ENCODE measurements at places on chromosomes 12 and 14. TPM values are rescaled to one million over a fixed set of nuclear protein-coding genes. Genes with fewer than 3 reads are reported as not detected.

The CRADD gene
- total RNA-seq, result 44.2 TPM

- H3K27ac ChIP-seq, result no peak overlapping the region
- H3K36me3 ChIP-seq, result no peaks in the 10 kb centered on the region
- DNase-seq, result no peak
- H3K27me3 ChIP-seq, result peaks cover 8% of the 10 kb centered on the region
- H3K4me3 ChIP-seq, result no peak overlapping the region
These were observed 316.5 kb upstream of the OR4E1 start for GRCh38 chr14:21990116-21990515.

The IFNG-AS1 gene
- total RNA-seq, result not detected

- no peak overlapping the region for H3K4me3 ChIP-seq
- peaks cover 14% of the 10 kb centered on the region for H3K4me1 ChIP-seq
- peak overlapping the region; percentile 36 for H3K27ac ChIP-seq
- no peak for DNase-seq
- no peaks in the 10 kb centered on the region for H3K36me3 ChIP-seq
- no peaks in the 10 kb centered on the region for H3K27me3 ChIP-seq
These were observed 2.6 kb downstream of the LTB4R start for GRCh38 chr14:24313913-24314312.

The COX8C gene
- total RNA-seq, result not detected

DNA sequence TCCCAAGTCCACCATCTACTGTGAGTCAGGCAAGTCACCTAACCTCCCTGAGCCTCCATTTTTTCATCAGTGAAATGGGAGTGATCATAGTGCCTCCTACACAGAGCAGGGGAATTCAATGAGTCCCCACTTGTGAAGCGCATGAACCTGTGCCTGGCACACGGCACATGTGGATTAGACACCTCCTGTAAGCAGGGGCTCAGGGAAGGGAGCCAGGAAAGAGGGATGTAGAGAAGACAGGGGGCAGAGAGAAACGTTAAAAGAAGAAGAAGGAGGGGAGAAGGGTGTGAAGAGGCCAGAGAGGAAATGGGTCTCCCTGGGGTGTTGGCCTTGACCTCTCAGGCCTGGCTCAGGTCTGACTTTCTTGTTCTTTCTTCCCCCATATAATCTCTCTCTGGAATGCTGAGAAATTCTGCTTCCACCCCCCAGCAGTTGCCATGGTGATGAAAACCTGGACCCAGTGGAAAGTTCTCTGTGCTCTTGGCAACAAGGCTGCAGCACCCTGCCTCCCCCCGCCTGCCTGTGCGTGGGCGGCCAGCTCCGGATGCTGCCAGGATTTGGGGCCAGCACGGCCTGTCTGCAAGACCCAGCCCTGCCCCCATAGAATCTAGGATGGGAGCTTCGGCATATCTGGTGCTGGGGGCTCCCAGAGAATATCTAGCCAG, 94.5 kb downstream of the CALM1 start:
- H3K36me3 ChIP-seq, result no peaks in the 10 kb centered on the region
- no peaks in the 10 kb centered on the region for H3K27me3 ChIP-seq
- no peak overlapping the region for H3K4me3 ChIP-seq
- H3K4me1 ChIP-seq, result peaks cover 12% of the 10 kb centered on the region

GRCh38 chr12:55060470-55060869, 40.7 kb downstream of the NEUROD4 start:
- no peaks in the 10 kb centered on the region for H3K36me3 ChIP-seq
- H3K27me3 ChIP-seq, result no peaks in the 10 kb centered on the region
- no peak for DNase-seq
- no peaks in the 10 kb centered on the region for H3K4me1 ChIP-seq
- H3K27ac ChIP-seq, result no peak overlapping the region
- no peak overlapping the region for H3K4me3 ChIP-seq

DNA sequence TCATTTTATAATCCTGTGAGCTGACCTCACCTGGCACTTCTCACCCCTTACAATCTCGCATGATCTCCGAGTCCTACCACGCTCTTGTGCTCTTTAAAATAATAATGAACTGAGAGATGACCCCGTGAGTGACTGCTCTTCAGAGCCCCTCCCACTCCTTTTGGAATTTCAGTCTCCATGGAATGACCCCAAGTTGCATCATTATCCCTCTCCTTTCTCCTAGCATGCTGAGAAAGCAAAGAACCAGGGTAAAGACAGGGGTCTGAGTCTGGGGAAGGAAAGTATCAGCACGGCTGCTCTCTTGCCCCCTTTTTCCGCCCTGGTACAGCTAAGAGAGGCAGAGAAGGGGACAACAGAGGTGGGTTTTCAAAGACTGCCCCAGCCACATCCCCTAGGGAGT, 178.3 kb upstream of the PLEKHA5 start:
- no peaks in the 10 kb centered on the region for H3K4me1 ChIP-seq
- no peaks in the 10 kb centered on the region for H3K36me3 ChIP-seq
- no peak overlapping the region for H3K4me3 ChIP-seq
- no peak overlapping the region for H3K27ac ChIP-seq
- H3K27me3 ChIP-seq, result no peaks in the 10 kb centered on the region

The ERBB3 gene
- total RNA-seq, result 119 TPM

The KIF21A gene
- 23.7 TPM for total RNA-seq

DNA sequence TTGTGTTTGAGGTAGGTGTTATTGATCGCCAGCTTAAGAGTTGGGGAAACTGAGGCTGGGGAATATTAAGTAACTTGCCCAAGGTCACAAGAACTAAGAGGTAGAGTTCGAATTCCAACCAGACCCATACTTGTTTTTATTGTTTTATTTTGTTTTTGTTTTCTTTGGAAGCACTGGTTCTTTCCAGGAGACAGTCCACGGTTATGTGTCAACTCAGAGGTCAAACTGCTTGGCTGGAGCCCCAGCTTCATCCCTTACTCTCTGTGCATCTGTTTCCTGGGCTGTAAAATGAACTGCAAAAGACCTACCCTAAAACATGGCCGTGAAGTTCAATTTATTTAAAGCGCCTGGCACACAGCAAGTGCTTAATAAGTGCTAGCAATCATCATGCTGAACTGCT, 74.4 kb upstream of the MAP1LC3B2 start:
- H3K27me3 ChIP-seq, result no peaks in the 10 kb centered on the region
- H3K4me1 ChIP-seq, result no peaks in the 10 kb centered on the region
- H3K27ac ChIP-seq, result no peak overlapping the region
- no peak overlapping the region for H3K4me3 ChIP-seq
- no peaks in the 10 kb centered on the region for H3K36me3 ChIP-seq

The CACNA1C gene
- 11.8 TPM for total RNA-seq

GRCh38 chr12:129208566-129208965, 355.3 kb downstream of the GLT1D1 start:
- no peak overlapping the region for H3K27ac ChIP-seq
- H3K27me3 ChIP-seq, result no peaks in the 10 kb centered on the region
- H3K36me3 ChIP-seq, result no peaks in the 10 kb centered on the region
- H3K4me1 ChIP-seq, result no peaks in the 10 kb centered on the region
- no peak for DNase-seq

The ST8SIA1 gene
- total RNA-seq, result 10.4 TPM

DNA sequence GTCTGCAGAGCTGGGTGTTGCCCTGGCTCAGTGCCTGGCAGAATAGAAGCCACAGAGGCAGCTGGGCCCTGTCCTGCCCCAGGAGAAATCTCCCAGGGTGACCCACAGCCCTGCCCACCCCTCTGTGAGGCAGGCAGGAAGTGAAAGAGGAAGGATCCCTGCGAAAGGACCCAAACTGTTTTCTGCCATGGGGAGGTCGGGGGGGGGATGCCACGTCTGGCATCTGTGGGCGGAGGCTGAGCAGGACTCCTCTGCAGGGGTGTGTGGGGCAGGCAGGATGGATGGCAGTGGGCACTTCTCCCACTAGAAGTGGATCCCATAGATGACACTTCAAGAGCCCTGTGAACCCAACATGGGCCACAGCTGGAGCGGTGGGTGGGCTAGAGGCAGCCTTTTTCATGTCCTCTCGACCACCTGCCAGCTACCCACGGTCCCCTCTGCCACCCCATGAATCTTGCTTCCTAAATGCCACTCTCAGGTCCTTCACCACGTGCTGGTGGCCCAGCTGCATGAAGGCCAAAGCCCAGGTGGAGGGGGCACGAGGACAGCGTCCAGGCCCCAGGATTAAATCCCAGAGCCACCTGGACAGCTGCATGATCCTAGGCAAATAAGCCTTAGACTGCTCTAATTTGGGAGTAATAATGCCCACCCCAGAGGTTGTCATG, 3.6 kb downstream of the PAPLN start:
- H3K27me3 ChIP-seq, result no peaks in the 10 kb centered on the region
- no peaks in the 10 kb centered on the region for H3K36me3 ChIP-seq
- peaks cover 7% of the 10 kb centered on the region for H3K4me1 ChIP-seq
- no peak overlapping the region for H3K4me3 ChIP-seq
- peak; percentile 38 for DNase-seq
- no peak overlapping the region for H3K27ac ChIP-seq

The GPRC5D gene
- not detected for total RNA-seq

GRCh38 chr12:69123919-69124638, 115.3 kb upstream of the CPSF6 start:
- H3K4me1 ChIP-seq, result no peaks in the 10 kb centered on the region
- H3K27me3 ChIP-seq, result no peaks in the 10 kb centered on the region
- DNase-seq, result no peak
- H3K4me3 ChIP-seq, result no peak overlapping the region
- no peak overlapping the region for H3K27ac ChIP-seq
- no peaks in the 10 kb centered on the region for H3K36me3 ChIP-seq

The TMEM116 gene
- 29.8 TPM for total RNA-seq

- DNase-seq, result peak; percentile 85
- no peaks in the 10 kb centered on the region for H3K36me3 ChIP-seq
- H3K27me3 ChIP-seq, result no peaks in the 10 kb centered on the region
- H3K4me1 ChIP-seq, result peaks cover 14% of the 10 kb centered on the region
These were observed 4.4 kb downstream of the KRT86 start for GRCh38 chr12:52278575-52279421.

DNA sequence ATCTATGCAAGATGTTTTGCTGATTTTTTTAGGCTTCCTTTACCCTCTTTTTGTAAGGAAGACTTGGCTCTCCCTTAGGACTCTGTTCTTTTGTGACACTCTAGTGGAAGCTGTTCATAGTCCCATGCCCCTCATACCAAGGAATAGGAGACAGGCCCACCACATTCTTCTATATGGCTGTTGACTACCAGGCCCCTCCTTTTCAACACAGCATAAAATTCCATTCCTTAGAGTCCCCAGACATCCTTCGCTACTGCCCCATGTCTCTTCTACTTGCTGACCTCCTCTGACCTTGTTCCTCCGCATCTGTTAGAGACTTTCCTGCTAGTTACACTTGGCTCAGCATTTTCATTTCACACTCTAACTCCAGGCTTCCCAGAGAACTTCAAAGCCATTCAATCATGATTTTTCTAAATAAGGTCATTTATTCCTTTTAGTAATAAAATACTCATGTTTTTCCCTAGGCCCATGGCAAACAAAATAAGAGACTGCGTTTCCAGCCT, 9.7 kb downstream of the PIK3C2G start:
- DNase-seq, result no peak
- no peaks in the 10 kb centered on the region for H3K36me3 ChIP-seq
- H3K4me3 ChIP-seq, result peak overlapping the region; percentile 27

DNA sequence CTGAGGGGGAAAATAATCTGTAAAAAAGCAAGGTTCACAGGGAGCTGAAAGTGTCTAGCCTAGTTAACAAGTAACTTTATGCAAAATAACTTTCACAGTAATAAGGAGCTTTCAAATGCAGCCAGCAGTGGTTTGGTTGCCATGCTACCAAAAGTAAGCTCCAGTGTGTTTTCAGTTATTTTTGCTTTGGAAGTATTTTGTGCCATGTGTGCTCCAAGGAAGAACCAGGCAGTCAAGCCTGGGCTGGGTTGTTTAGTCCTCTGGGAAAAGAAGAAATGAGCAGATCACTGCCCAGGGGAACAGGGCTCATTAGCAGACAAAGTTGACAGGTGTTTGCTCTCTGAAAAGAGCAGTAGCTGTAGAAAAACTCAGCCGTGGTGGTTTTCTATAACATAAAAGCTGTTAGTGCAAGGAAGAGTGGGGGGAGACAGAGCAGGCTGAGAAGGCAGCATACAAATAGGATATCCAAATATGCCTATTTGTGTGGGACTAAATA, 92.8 kb upstream of the TMTC2 start:
- H3K27me3 ChIP-seq, result no peaks in the 10 kb centered on the region
- H3K27ac ChIP-seq, result no peak overlapping the region
- no peak overlapping the region for H3K4me3 ChIP-seq
- H3K36me3 ChIP-seq, result no peaks in the 10 kb centered on the region
- no peaks in the 10 kb centered on the region for H3K4me1 ChIP-seq
- no peak for DNase-seq

- no peak for DNase-seq
- H3K27me3 ChIP-seq, result no peaks in the 10 kb centered on the region
- H3K36me3 ChIP-seq, result no peaks in the 10 kb centered on the region
- no peak overlapping the region for H3K27ac ChIP-seq
- no peak overlapping the region for H3K4me3 ChIP-seq
These were observed 454.3 kb upstream of the LMO3 start for GRCh38 chr12:17060260-17060659.

DNA sequence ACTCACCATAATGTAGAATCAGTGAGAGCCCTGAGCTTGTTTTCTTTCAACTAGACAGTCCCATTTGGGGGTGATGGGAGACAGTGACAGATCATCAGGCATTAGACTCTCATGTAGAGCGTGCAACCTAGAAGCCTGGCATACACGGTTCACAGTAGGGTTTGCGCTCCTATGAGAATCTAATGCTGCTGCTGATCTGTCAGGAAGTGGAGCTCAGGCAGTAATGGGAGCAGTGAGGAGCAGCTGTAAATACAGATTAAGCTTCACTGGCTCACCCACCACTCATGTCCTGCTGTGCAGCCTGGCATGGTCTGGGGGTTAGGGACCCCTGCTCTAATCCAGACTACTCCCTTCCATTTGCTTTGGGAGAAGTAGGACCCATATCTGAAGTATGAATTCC, 55.6 kb downstream of the FNTB start:
- H3K27me3 ChIP-seq, result no peaks in the 10 kb centered on the region
- H3K36me3 ChIP-seq, result no peaks in the 10 kb centered on the region
- DNase-seq, result no peak
- no peaks in the 10 kb centered on the region for H3K4me1 ChIP-seq

DNA sequence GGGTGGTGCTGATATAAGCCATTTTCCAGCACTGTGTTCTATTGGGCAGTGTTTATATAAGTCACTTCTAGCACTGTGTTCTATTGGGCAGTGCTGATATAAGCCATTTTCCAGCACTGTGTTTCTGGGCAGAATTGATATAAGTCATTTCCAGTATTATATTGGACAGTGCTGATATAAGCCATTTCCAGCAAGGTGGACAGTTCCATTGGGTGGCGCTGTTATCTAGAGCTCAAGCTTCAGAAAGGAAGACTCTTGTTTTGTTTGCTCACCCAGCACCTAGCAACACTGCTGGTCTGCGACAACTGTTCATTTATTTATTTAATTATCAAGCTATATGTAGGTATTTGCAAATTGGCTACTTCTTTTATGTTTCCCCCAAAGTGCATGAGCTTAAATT, 690.3 kb downstream of the AACS start:
- H3K27me3 ChIP-seq, result no peaks in the 10 kb centered on the region
- H3K4me3 ChIP-seq, result no peak overlapping the region
- no peaks in the 10 kb centered on the region for H3K4me1 ChIP-seq
- H3K36me3 ChIP-seq, result no peaks in the 10 kb centered on the region
- no peak for DNase-seq

GRCh38 chr12:107461222-107461975, 224.2 kb upstream of the PWP1 start:
- no peaks in the 10 kb centered on the region for H3K36me3 ChIP-seq
- H3K4me3 ChIP-seq, result no peak overlapping the region
- H3K4me1 ChIP-seq, result no peaks in the 10 kb centered on the region
- H3K27ac ChIP-seq, result no peak overlapping the region

Measured in breast epithelium (tissue), 4 donors.